Ascending aorta (tissue), 2 donors: ENCODE measurements at places on chromosomes 2 and 18. TPM values are rescaled to one million over a fixed set of nuclear protein-coding genes. Genes with fewer than 3 reads are reported as not detected.
A peak's percentile ranks its signal among the peaks of the same experiment; 100 is the strongest.

- no peak for DNase-seq
Measured at GRCh38 chr2:138652378-138652777, 127.8 kb downstream of the NXPH2 start.

The CYS1 gene
- total RNA-seq = 13.8 TPM

DNA sequence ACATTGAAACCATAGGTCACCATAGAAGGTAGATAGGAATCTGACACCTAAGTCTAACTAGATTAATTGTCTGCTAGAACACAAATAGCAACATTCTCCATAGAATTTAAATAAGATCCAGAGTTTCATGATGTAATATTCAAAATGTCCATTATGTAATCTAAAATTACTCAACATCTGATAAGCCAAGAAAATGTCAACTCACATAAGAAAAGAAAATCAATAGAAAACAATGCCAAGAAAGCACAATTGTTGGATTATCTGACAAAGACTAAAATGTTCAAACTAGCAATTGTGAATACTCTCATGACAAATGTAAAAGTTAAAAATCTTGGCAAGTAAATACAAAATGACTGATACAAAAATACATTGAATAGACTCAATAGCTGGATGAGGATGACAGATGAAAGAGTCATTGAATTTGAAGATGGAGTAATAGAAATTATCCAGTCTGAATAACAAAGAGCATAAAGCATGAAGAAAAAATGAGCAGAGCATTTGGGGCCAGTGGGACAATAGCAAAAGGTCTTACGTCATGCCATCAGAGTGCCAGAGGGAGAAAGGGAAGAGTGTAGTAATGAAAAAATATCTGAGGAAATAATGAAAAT is 358.6 kb downstream of the METTL4 start:
- DNase-seq = no peak

DNA sequence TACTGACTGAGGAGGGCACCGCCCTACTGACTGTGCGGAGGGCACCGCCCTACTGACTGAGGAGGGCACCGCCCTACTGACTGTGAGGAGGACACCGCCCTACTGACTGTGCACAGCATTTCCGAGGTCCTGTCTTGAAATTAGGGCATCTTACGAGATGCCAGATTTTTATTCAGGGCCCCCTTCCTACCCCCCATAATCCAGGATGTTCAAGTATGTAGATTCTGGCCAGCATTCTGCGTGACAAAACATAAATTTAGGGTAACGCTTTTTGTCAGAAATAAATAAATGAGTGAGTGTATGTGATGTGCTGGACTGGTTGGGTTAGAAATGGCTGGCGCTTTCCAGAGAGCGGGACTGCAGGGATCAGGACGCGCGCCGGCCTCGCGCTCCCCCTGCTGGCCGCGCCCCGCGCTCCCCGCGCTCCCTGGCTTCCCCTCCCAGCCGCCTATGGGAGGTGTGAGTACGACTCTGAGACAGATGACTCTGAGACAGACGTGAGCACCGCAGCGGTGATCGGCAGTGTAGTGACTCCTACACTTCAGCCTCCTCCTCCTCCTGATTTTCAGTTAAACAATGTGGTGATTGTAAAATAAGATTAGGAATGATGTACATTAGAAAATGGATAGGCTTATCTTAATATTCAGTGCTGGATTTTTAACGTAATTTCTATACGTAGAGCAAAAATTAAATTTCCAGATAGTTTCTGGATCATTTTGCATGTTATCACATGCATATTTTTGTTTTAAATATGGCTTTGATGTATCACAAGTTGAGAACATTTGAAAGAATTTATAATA is 149.2 kb upstream of the NFATC1 start:
- peak; percentile 19 for DNase-seq

The GPC1 gene
- 123 TPM for total RNA-seq

DNA sequence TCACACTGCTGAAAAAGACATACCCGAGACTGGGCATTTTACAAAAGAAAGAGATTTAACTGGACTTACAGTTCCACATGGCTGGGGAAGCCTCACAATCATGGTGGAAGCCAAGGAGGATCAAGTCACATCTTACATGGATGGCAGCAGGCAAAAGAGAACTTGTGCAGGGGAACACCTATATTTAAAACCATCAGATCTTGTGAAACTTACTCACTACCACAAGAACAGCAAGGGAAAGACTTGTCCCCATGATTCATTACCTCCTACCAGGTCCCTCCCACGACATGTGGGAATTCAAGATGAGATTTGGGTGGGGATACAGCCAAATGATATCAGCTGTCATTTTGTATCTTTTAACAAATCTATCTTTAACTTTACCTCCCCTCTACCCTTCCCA is 251.1 kb upstream of the RASGRP3 start:
- no peak for DNase-seq

The KLHL29 gene
- 16.3 TPM for total RNA-seq

The SIX3 gene
- total RNA-seq = not detected

DNA sequence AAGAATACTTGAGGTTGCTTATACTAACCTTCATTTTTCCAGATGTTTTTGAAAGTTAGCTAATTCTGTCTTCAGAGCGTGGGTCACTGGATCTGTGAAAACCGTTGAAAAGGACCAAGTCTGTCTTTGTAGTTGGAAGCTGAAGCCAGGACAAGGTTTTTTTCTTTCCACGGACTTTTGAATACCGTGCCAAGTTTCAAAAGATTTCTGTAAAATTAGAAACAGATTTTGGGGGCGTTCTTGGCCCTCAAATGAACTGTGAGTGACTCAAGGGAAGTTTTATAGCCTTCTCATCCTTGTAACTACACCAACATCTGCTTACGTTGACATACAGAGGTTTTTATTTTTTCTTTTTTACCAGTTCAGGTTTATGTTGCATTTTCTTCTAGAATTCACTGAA is at the start of gene FAP:
FAP (minus strand) TSS at position 152 of the 400 bp plus-strand sequence; CDS start at position 34, 118 bp downstream.
- no peak for DNase-seq

DNA sequence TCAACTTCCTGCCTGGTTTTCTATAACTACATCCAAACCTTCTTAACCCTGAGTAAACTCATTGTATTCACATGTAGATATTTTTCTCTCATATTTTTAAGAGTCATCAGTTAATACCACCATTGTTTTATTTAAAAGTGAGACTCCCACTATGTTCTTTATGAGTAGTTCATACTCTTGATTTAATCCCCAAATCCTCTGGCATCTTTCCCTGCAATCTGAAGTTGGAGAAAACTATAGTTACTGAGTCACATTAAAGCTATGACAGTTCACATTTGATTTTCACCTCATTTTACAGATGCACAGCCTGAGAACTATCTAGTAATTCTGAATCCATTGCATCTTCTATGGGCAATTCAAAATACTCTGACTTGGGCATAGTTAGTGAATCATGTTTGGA is 1358.7 kb upstream of the NRXN1 start:
- DNase-seq = no peak

- no peak for DNase-seq
Measured at GRCh38 chr2:29460190-29460589, 345.0 kb downstream of the CLIP4 start.

The GRB14 gene
- total RNA-seq = 1.1 TPM

DNA sequence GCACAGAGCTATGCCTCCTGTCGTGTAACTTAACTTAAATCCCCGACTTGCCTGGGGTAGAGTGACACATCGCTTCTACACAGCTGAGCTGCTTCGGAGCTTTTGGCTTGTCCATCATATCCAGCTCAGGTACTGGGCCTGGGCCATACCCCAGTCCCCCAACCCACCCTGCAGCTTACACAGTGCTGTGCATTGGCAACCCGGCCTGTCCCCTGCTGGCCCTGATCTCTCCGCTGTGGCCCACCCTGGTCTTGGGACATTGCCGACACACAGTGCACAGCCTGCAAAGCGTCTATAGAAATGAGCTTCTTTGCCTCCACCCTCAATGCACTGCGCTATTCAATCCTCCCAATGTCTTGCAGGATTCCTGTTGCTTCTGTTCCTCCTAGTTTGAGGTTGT is 342.8 kb upstream of the RAB6C start:
- DNase-seq = no peak

- DNase-seq = no peak
Measured at GRCh38 chr2:174117951-174118930, 130.1 kb downstream of the OLA1 start.

DNA sequence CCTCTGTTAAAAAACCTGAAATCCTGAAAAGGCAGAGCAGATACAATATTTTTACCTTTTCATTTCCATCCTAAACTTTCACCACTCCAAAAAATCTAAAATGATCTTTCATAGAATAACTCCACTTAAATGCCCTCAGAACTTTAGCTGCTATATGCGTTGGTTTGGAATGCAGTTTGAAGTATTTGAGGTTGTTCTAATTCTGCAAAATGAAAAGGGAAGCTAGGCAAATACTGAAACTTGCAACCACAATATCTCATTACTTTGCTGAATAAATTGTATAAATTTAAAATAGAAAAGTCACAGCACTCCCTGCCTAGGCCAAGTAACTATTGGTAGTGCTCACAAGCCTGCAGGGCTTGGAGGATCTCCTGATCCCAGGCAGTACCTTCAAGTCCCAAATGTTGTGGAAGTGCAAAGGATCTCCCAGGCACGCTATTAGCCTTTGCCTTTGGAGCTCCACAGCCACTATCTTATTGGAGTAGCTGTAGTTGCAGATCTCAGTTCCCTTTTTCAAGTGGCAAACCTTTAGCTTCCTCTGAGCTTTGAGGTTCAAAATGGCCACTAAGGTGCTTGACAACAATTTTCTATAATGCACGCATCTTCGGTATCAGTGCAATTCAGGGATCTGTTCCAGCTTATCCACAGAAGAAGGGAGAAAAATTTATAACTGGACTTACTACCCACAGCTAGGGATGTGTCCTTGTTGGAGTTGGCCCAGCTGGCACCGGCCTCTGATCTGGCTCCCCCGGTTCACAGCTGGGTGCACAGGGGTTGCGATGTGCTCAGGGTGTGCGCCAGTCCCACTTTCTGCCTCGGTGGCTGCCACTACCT is 43.4 kb upstream of the ANKRD62 start:
- DNase-seq = no peak

GRCh38 chr2:232211743-232212686 is 166.5 kb upstream of the ALPP start:
- no peak for DNase-seq

- DNase-seq = no peak
Measured at GRCh38 chr2:167844714-167845530, 402.5 kb downstream of the STK39 start.
